ENCODE measurements at places on chromosomes 2 and 18.

DNA sequence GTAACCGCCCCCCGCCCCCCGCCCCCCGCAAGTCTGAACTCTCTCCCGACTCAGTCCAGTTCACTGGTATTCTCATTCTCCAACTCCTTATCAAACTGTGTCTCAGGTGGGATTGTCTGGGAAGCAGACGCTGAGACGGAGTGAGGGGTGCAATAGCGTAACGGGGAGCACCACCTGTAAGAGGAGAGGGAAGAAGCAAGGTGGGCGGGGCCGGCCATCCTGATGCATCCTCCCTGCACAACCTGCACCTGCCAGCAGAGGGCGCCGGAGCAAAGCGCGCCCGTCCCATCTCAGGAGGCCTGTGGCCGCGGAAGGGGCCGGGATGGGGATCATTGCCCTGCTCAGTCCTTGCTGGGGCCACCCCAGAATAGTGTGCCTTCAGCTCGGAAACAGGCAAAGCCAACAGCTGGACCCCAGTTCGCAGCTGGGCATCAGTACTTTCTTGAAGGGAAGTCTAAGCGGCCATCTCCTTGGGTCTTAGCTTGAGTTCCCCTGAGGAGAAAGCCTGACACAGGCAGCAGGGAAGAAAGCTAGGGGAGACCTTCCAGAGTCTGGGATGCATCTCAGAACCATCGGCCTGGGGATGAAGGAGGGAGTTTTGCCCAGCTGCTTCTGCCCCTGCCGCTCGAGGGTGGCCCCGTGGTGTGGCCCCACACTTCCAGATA is 208.0 kb downstream of the TFCP2L1 start:
- peak; percentile 68 for DNase-seq
- H3K4me3 ChIP-seq: peak overlapping the region; percentile 27
- peaks cover 16% of the 10 kb centered on the region for H3K4me1 ChIP-seq
- 0 out of 2 replicates have a peak, but pooled peaks cover 5% of the 10 kb centered on the region for H3K27me3 ChIP-seq

DNA sequence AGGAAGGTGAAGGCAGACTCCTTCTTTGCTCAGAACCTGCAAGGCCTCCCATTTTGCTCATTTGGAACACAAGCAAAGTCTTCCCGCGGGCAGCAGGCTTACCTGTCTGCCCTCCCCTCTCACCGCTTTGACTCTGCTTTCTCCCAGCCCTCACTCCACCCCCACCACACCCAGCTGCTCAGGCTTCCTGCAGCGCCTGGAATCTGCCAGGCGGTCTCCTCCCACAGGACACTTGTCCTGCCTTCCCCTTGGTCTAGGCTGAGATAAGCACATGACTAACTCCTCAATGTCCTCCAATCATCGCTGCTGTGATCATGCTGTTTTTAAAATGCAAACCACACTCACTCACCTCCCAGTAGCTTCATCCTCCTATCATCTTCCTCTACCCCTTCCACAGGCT is 430.0 kb downstream of the ZNF516 start:
- H3K27ac ChIP-seq: no peak overlapping the region
- no peak overlapping the region for H3K4me3 ChIP-seq
- H3K27me3 ChIP-seq: 0 out of 2 replicates have a peak, but pooled peaks cover 3% of the 10 kb centered on the region
- no peaks in the 10 kb centered on the region for H3K36me3 ChIP-seq
- DNase-seq: no peak

DNA sequence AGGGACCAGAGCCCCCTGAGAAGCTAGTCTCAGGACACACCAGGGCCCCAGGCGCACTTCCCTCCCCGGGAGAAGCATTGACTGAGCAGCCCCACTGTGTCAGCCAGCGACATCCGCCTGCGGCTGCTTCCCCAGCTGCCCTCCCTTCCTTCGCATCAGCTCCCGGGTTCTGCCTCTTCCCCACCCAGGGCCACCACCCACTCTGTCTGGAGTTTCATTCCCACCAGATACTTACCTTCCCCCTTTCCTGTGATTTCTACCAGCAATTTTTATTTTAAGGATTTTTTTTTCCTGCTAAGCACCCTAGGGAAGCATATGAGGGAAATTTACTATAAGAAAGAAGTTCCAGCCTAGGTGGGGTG is 99.2 kb downstream of the SMAD7 start:
- H3K4me3 ChIP-seq: no peak overlapping the region
- DNase-seq: no peak
- H3K27ac ChIP-seq: no peak overlapping the region
- peaks cover 7% of the 10 kb centered on the region for H3K4me1 ChIP-seq

- peak; percentile 66 for DNase-seq
- no peak overlapping the region for H3K4me3 ChIP-seq
- H3K27ac ChIP-seq: peak overlapping the region; percentile 42
- peaks cover 11% of the 10 kb centered on the region for H3K4me1 ChIP-seq
Measured at GRCh38 chr18:35811896-35812295, 160.6 kb upstream of the RMP24 start.

- H3K27me3 ChIP-seq: no peaks in the 10 kb centered on the region
- no peaks in the 10 kb centered on the region for H3K36me3 ChIP-seq
Measured at GRCh38 chr18:38007676-38008330, 442.2 kb upstream of the CELF4 start.

GRCh38 chr2:88227446-88227845 is 57.3 kb downstream of the THNSL2 start:
- H3K4me1 ChIP-seq: no peaks in the 10 kb centered on the region
- no peak overlapping the region for H3K4me3 ChIP-seq
- H3K27me3 ChIP-seq: peaks cover 28% of the 10 kb centered on the region
- no peak for DNase-seq
- no peaks in the 10 kb centered on the region for H3K36me3 ChIP-seq

- no peak overlapping the region for H3K4me3 ChIP-seq
- DNase-seq: no peak
- no peak overlapping the region for H3K27ac ChIP-seq
- H3K4me1 ChIP-seq: peaks cover 19% of the 10 kb centered on the region
Measured at GRCh38 chr2:235834781-235835180, 333.4 kb downstream of the GBX2 start.

GRCh38 chr2:20939931-20940795 is 103.7 kb downstream of the APOB start:
- H3K4me3 ChIP-seq: no peak overlapping the region
- H3K36me3 ChIP-seq: no peaks in the 10 kb centered on the region
- no peaks in the 10 kb centered on the region for H3K4me1 ChIP-seq
- H3K27me3 ChIP-seq: peaks cover 53% of the 10 kb centered on the region

DNA sequence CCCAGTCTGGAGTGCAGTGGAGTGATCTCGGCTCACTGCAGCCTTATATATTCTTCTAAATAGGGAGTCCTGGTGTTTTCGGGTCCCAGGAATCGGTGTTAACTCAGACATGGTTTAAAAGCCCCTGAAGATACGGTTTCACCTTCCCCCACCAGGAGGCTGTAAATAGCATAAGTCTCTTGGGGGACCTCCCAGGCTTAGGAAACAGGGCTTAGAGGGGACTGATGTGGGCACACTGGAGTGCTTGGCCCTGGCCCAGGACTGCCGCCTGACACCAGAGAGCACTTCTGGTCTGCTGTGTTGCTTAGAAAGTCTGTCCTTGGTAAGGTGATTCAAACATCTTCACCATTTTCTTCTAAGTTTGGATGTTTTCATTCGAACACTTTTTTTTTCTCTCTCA is 39.7 kb upstream of the MAP4K4 start:
- H3K27ac ChIP-seq: no peak overlapping the region
- no peaks in the 10 kb centered on the region for H3K27me3 ChIP-seq
- no peak for DNase-seq
- H3K36me3 ChIP-seq: no peaks in the 10 kb centered on the region
- no peaks in the 10 kb centered on the region for H3K4me1 ChIP-seq

DNA sequence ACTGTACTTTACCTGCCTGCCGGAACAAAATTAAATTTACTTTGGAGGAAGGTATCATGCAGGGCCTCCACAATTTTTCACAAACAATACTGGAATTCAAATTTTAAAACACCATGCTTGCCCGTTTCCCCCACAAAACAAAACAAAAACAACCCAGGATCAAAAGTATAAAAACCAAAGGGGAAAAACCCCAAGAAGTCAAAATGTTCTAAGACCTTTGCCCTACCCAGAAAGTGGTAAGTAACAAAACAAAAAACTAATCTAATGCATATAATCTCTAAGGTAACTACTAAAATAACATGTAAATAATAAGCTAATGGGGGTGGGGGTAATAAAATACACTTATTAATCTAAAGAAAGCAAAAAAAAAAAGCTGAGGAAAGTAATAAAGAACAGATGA is 60.5 kb downstream of the CUL3 start:
- 0 out of 2 replicates have a peak overlapping the region, but pooled peaks have one; percentile 5 for H3K27ac ChIP-seq
- H3K4me3 ChIP-seq: no peak overlapping the region
- no peak for DNase-seq
- no peaks in the 10 kb centered on the region for H3K27me3 ChIP-seq
- H3K4me1 ChIP-seq: peaks cover 20% of the 10 kb centered on the region

DNA sequence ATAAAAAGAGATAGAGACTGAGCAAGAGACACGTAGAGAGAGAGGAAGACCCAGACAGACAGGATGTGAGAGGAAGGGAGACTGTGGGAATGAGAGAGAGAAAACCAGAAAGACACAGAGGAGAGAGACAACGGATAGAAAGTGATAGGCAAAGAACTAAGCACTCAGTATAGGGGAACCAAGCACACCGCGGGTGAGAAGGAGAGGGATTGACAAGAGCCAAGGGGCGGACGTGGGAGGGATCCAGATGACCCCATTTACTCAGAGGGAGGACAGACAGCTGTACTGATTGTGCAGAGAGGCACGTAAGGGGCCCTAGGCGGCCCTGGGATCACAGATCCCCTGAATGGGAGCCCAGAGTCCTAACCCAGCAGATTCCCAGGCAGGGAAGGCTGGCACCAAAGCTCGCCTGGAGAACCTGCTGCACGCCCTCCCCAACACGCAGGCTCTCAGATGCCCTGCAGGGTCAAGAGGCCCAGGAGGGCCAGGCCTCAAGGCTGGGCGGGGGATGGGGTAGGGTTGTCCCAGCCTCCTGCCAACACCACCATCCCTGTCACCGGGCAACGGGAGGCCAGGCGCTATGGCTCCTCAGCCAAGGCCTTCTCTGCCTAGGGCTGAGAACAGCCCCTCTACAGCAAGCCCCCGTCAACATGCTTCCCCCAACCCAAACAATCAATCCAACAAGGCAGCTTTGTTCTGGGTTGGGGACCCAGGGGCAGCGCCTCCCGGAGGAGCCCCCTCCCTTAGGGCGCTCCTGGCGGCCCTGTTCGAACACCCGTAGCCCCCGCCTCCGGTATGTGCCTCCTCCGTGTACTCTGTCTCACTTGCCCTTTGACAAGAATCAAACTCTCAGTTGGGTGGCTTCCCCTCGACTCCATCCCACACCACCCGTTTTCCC is 579 bp downstream of the LOXL3 start:
- H3K4me3 ChIP-seq: peak overlapping the region; percentile 78
- no peaks in the 10 kb centered on the region for H3K36me3 ChIP-seq
- no peak overlapping the region for H3K27ac ChIP-seq
- no peaks in the 10 kb centered on the region for H3K27me3 ChIP-seq
- H3K4me1 ChIP-seq: peaks cover 16% of the 10 kb centered on the region

GRCh38 chr2:211405036-211405435 is 848.6 kb downstream of the CPS1 start:
- H3K4me3 ChIP-seq: no peak overlapping the region
- peaks cover 5% of the 10 kb centered on the region for H3K4me1 ChIP-seq
- DNase-seq: no peak
- H3K27ac ChIP-seq: no peak overlapping the region
- H3K27me3 ChIP-seq: no peaks in the 10 kb centered on the region

GRCh38 chr18:44733069-44733753 is 52.5 kb downstream of the SETBP1 start:
- peaks cover 84% of the 10 kb centered on the region for H3K4me1 ChIP-seq
- DNase-seq: peak; percentile 76
- H3K27ac ChIP-seq: peak overlapping the region; percentile 80
- no peaks in the 10 kb centered on the region for H3K27me3 ChIP-seq

GRCh38 chr18:74367905-74368304 is 52.3 kb downstream of the C18orf63 start:
- no peak overlapping the region for H3K4me3 ChIP-seq
- H3K36me3 ChIP-seq: no peaks in the 10 kb centered on the region
- no peaks in the 10 kb centered on the region for H3K4me1 ChIP-seq
- no peak overlapping the region for H3K27ac ChIP-seq
- no peak for DNase-seq

DNA sequence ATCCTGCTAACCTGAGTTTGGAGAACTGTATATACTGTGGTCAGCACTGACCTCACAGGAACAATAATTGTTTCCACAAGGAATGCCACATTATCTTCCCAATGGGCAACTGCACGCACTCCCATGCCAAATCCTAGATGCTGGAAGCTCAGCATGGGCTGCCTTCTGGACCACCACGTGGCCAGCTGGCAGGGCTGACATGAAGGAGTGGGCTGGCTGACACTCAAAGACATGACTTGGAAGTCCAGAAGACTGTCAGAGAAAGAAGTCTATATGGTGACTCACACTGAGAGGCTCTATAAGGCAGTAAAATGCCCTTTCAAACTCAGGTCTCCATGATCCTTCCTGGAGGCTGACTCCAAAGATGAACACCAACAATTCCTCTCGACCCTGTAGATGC is 98.4 kb upstream of the RNF152 start:
- H3K27ac ChIP-seq: no peak overlapping the region
- H3K4me1 ChIP-seq: peaks cover 13% of the 10 kb centered on the region
- no peaks in the 10 kb centered on the region for H3K27me3 ChIP-seq
- no peak overlapping the region for H3K4me3 ChIP-seq
- no peak for DNase-seq

- no peak for DNase-seq
- no peaks in the 10 kb centered on the region for H3K4me1 ChIP-seq
- no peaks in the 10 kb centered on the region for H3K36me3 ChIP-seq
- no peaks in the 10 kb centered on the region for H3K27me3 ChIP-seq
- no peak overlapping the region for H3K4me3 ChIP-seq
Measured at GRCh38 chr18:2871111-2871720, 24.4 kb downstream of the EMILIN2 start.

GRCh38 chr18:35804377-35804776 is 168.1 kb upstream of the RMP24 start:
- no peaks in the 10 kb centered on the region for H3K4me1 ChIP-seq
- H3K27me3 ChIP-seq: no peaks in the 10 kb centered on the region
- no peak for DNase-seq
- no peak overlapping the region for H3K27ac ChIP-seq
- H3K36me3 ChIP-seq: no peaks in the 10 kb centered on the region

DNA sequence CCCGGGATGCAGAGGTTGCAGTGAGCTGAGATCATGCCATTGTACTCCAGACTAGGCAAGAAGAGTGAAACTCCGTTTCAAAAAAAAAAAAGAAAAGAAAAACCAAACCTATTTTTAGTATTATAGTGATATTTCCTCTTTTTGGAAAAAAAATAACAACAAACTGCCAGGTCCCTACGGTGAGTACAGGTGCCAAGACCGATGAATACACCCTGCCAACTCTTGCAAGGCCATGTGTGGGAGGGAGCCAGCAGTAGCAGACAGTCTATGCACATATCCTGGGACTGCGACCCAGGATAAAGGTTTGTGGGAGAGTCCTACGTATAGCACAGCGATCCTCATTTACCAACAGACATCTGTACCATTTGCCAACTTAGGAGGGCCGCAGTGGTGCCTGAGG is 69.6 kb upstream of the DNMT3A start:
- DNase-seq: no peak
- H3K27me3 ChIP-seq: no peaks in the 10 kb centered on the region
- H3K36me3 ChIP-seq: no peaks in the 10 kb centered on the region
- H3K27ac ChIP-seq: no peak overlapping the region

GRCh38 chr2:237424544-237424943 is 10.6 kb upstream of the COL6A3 start:
- no peaks in the 10 kb centered on the region for H3K36me3 ChIP-seq
- H3K27ac ChIP-seq: no peak overlapping the region
- no peaks in the 10 kb centered on the region for H3K27me3 ChIP-seq
- no peak overlapping the region for H3K4me3 ChIP-seq

- 0 out of 2 replicates have a peak, but pooled peaks cover 5% of the 10 kb centered on the region for H3K4me1 ChIP-seq
- no peaks in the 10 kb centered on the region for H3K27me3 ChIP-seq
- no peak for DNase-seq
- no peak overlapping the region for H3K4me3 ChIP-seq
- no peaks in the 10 kb centered on the region for H3K36me3 ChIP-seq
Measured at GRCh38 chr2:235694721-235695601, 201.1 kb downstream of the AGAP1 start.
